ENCODE measurements at places on chromosomes 12 and 14.

GRCh38 chr12:89179245-89179644 lies 173.1 kb downstream of the DUSP6 start:
- DNase-seq = no peak

DNA sequence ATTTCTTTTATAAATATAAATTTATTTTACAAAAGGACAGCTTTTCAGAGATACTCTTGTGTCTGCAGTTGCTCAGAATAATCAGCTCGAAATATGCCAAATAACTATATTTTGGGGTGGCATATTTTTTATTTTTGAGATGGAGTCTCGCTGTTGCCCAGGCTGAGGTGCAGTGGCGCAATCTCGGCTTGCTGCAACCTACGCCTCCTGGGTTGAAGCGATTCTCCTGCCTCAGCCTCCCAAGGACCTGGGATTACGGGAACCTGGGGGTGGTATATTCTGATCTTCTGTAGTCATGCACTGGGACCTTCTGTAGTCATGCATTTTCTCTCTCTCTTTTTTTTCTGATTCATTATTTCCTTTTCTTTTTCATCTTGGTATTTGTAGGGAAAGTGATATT lies 135.0 kb upstream of the AMIGO2 start:
- no peak for DNase-seq

DNA sequence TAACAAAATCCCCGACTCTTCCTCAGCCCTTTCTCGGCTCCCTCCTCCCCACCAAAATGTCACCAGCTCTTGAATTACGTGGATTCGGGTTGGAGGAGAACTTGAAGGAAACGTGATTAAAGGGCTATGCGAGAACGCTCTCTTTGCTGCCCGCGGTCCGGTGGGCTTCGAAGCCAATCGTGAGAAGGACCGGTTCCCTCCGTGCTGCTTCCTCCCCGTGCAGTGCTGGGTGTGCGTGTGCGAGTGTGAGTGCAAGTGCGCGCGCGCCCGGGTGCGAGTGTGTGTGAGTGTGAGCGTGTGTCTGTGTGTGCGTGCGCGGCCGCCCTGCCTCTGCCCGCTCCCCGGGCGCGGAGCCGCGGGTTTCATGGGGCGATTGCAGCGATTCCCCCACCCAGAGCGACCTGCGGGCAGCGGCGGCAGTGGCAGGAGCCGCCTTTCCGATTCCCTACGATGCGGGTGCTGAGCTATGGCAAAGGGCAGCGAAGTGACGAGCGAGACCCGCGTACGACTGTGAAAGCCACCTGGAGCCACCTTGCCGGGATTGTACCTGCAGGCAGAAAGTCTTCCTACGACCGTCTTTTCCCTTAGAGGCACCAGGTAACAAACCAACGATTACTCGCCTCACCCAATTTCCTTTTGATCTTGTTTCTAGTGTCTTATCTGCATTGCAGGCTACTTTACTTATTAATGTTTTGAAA lies 1.4 kb downstream of the LRFN5 start:
- DNase-seq = no peak

- DNase-seq = no peak
Measured at GRCh38 chr14:34662561-34663088, 32.7 kb upstream of the SNX6 start.

DNA sequence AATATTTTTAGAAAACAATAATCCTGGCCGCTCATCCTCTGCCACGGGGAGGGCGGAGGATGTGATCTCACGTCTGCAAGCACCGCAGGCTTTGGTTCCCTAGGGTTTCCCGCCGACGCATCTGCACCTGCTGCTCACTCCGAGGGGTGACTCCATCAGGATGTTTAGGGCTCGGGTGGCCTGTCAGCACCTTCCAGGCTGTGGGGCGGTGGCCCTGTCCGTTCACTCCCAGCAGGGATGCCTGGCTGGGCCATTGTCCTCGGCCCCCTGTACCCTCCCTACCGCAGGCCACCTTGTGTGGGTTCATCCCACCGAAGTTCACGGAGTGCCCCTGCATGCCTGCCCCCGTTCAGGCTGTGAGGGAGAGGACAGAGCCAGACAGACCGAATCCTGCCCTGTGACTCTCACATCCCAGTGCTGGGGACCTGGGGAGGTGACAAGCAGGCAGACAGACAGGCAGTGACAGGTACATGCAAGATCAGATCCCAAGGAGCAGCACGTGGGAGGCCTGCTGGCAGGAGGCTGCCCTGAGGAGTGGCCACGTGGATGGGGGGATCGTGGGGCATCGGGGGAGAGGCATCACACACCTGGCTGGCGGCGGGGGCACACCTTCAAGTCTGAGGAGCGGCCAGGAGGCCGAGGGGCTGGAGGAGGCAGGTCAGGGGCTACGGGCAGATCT lies 112.6 kb downstream of the ADGRD1 start:
- DNase-seq = peak; percentile 52

GRCh38 chr12:22223356-22223755 lies 111.2 kb downstream of the ST8SIA1 start:
- no peak for DNase-seq

DNA sequence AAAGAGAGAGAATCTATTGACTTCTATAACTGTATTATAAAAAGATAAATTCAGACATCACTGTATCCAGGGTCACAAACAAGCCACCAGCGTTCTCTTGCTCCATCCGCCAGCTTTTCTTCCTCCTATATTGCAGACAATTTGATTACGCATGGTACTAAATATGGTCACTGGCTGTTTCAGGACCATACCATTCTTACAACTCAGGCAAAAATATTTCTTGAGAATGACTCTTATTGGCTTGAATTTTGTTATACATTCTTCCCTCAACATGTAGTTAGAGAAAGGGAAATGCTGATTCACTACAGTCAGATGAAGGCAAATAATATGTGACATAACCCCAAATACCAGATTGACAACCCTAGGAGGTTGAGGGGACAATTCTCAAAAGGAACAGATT lies 101.3 kb downstream of the SLC6A15 start:
- no peak for DNase-seq

DNA sequence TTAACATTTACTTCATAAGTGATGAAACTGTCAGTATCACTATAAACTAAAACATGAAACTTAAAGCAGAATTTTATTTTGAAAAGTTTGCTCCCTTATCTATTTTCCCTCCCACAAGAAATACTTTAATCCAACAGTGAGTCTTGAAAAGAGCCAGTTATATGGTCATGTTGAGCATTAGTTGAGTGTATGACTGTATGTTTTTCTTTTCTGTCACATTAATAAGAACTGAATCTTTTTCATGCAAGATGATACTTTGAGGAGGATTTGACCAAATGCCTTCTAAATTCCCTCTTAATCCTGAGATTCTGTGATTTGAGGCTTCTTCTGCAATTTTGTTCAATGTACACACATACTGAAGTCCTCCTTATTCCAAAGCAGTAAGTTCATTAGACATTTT lies 33.7 kb upstream of the YARS2 start:
- no peak for DNase-seq

- DNase-seq = no peak
Measured at GRCh38 chr12:26939953-26940352, 1.7 kb downstream of the FGFR1OP2 start.

DNA sequence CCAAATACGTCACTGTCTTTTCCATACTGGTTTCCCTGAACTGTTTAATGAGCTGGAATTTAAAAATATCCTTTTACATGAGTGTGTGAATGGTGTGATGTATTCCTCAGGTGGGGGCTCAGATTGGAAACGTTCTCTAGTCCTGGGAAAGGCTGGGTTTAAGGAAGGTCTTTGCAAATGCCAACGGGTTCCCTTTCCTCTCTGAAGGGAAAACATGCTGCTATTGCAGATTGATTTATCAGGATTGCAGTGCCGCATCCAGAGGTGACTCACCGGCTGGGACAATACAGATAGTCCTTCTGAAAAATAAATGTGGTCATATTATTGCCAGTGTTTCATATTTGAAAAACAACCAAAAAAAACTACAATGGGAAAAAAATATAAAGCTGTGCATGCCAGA lies 193.1 kb upstream of the FLRT2 start:
- no peak for DNase-seq

GRCh38 chr14:31864937-31865855 lies 211.9 kb upstream of the ARHGAP5 start:
- DNase-seq = no peak

DNA sequence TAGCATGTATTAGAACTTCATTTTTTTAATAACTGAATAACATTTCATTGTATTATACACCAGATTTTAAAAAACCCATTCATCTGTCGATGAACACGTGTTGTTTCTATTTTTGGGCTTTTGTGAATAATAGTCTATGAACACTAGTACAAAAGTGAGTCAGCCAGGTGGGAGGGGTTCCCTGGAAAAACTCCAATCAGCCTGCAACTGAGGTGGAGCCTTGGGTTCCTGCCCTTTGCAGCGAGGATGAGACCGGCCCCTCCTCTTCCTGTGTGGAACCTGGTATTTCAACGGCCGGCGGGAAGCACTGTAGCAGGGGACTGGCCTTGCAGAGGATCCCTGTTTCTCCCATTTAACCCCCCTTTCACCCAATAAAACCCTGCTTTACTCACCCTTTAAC lies 56.1 kb downstream of the LMNTD1 start:
- DNase-seq = no peak

DNA sequence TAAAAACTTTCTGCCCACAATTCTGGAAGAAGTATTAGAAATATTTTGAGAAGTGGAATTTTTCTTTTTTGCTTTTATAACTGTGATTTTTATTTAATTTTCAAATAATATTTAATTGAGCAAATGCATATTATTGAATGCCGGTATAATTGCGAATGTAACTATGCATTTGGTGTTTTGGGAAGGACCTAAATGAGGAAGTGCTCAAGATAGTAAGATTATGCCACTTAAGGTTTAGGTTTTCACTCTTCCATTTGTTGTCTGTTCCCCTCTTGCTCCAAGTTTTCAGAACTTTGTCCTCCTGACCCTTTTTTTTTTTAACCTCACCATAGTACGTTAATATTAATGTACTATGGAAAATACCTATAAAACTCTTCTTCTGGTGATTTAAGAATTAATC lies 85.8 kb downstream of the KIAA0586 start:
- DNase-seq = no peak

Measured in upper lobe of right lung (tissue), 1 donor.